Stimulated activated CD4-positive, alpha-beta T cell treated with anti-CD3 and anti-CD28 coated beads, TNF-alpha, amount 100 ng/mL, for 1 hour (primary cell): ENCODE measurements at places on chromosomes 16 and 17.
A peak's percentile ranks its signal among the peaks of the same experiment; 100 is the strongest.

GRCh38 chr17:59623151-59623550, 3.5 kb downstream of the CLTC start:
- DNase-seq: no peak

DNA sequence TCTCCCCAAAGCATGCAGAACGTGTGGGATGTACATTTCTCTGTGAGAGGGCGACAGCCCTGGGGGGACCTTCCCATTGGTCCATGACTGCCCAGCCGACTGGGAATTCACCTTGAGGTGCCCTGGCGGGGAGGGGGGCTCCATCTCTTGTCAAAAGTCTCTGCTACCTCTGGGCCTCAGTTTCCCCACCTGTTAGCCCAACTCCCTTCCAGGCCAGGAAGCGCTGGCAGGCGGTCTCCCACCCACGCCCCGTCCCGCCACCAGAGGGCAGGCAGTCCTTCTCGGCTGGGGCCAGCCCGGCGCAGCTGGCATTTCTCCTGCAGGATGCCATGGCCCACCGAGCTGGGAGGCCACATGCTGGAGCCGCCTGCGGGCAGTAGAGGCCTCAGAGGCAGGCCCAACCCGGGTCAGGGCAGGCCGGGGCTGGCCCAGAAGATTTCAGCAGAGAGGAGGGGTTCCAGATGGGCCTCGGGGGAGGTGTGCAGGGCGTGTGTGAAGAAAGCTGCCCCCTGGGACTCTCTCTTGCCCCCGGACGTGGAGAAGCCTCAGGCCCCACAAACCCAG, 16.6 kb downstream of the CD7 start:
- no peak for DNase-seq

GRCh38 chr16:75279305-75279704, 27.9 kb upstream of the BCAR1 start:
- DNase-seq: no peak

DNA sequence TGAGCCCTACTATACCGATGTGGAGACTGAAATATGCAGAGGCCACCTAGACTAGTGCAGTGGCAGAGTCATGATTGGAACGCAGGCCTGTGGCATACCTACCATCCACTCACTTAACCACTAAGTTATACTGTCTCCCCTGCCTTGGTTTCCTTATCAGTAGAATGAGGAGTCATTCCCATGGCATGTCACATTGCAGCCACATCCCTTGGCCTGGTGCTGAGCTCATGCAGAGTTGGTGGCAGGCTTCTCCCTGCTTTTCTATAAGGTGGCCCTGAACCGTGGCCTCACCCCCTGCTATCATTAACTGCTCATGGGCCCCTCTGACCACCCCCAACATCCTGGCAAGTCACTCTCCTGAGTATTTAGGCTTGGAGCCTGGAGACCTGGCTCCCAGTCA, 212.5 kb downstream of the KATNIP start:
- no peak for DNase-seq

DNA sequence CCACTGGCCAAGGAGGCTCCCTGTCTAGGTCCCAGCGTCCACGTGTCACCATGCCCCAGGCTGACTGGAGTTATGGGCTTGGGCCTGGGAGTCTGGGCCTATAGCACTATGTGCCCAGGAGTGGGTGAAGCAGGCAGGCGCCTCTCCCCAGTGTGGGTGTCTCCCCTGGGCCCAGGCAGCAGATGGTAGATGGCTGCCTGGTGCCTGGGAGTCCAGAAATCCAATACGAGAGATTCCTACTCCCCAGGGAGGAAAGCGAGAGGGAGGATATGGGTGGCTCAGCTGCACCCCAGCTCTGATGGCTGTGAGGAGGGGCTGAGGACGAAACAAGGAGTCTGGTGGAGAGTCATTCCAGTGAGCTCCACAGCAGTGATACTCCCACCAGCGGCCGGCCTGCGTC, 5.0 kb downstream of the KCNH6 start:
- DNase-seq: no peak

DNA sequence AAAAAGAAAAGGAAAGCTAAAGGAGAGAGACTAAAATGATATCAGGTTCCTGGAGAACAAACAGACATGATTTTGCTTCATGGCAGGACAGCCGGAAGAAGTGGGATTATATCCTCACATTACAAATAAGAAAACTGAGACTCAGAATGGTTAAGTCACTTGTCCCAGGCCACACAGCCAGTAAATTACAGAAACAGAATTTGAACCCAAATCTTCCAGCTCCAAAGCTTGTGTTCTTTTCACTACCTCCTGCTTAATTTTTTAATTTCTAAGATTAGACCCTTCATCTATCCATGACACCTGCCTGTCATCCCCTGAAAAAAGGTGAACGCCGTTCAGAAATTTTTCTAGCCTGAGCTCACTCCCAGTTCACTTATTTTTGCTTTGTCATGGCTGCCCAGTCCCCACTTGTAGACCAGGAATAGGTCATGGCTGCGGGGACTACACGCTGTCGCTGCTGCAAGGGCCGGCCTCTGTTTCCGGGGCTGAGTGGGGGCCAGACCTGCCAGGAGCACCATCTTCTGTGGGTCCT, 36.1 kb downstream of the MAPT start:
- DNase-seq: no peak

- no peak for DNase-seq
Observed at GRCh38 chr17:10118788-10119130, 79.6 kb downstream of the GAS7 start.

GRCh38 chr16:51072591-51072990, 78.5 kb downstream of the SALL1 start:
- DNase-seq: no peak

DNA sequence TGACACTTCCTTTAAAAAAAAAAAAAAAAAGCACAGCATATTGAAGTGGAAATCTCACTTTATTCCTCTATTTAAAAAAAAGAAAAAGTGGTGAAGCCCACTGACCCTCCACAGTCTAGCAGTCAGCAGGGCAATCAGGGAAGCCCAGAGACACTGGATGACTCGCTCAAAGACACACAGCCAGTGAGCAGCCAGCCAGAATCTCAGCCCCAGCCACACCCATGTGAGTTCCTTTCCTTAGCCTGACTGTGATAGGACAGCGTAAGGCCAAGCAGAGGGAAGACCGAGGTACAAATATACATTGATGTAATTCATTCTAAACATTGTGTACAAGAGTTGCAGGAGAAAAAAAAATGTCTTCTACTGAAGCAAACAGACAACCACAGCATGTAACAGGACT, 22.5 kb downstream of the XPO6 start:
- no peak for DNase-seq

DNA sequence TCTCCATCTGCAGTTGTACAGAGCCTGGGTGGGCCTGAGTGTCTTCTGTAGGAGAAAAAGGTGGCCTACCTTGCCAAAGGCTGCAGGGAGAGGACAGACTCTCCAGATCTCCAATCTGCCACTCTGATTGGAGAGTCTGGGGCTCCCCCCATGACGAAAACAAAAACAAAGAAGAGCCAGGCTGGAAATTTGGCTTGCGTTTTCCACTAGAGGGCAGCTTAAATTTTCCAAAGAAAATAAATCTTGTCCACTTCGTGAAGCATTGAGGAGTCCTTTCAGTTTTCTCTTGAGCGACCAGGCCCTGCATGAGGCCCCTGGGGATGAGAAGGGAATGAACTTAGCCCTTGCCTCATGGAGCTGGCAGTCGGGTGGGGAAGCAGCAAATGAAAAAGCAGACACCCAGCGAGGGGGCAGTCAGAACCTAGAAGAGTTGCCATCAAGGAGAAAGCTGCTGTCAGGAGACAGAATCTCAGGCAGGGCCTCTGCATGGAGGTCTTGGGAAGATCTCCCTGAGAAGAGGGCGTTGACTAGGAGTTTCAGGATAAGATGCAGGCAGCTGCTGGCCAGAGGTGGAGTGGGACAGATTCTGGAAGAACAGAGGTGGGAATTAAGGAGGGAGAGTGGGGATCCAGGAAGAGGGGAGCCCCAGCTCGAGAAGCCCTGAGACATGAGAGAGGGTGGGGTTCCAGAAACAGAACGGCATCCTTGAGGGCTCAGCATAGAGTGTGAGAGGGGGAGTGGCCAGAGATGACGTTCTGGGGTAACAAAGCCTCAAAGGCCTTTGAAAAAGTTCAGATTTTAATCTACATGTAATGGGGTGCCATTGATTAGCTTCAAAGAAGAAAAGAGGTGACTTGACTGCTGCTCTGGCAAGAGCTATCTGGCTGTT, 8.4 kb upstream of the SHCBP1 start:
- no peak for DNase-seq

DNA sequence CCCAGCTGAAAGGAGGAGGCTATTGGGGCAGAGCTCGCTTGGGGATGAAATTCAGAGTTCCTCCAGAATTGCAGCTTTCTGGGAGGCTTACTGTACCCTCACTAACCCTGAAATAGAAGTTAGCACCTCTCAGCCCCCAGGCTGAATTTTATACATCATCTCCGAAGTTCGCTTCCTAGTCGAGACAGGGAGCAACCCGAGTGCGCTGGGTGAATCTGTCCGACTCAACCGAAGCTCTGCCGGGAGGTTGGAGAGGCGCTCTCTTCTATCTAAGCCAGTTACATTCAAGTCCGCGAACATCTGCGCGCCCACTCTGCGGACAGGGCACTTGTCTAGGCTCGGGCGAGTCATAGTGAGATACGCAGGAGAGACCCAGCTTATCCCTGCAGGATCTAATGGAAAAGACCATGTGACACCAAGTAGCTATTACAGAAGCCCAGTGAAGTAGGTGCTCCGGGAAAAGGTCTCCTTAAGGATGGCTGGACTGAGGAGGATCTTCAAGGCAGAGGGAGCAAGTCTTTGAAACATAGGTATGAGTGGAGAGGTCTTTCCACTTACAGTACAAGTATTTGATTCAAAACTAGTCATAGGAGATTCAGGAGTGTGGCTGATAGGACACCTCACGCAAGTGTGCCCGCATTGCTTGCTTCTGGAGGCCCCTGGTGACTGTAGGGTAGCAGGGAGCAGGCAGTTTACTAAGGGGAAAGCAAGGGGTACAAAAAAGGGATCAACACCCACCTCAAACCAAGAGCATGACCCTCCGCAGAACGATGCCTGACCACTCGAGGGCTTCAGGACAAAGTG, 646 bp upstream of the HES7 start:
- no peak for DNase-seq

- no peak for DNase-seq
Observed at GRCh38 chr17:19284005-19284959, 47.1 kb downstream of the EPN2 start.

GRCh38 chr16:82185012-82185411, 15.0 kb upstream of the MPHOSPH6 start:
- no peak for DNase-seq

DNA sequence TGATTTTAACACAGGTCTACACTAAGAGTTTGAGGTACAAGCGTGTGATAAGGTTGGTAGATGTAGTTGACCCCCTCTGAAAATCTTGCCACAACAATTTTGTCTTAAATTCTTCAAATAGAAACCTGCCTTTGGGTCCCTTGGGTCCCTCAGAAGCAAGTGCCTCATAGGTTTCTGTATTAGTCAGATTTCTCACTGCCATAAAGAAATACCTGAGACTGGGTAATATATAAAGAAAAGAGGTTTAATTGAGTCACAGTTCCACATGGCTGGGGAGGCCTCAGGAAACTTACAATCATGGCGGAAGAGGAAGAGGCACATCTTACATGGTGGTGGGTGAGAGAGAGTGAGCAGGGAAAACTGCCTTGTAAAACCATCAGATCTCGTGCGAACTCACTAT, 301.2 kb downstream of the MAP2K6 start:
- DNase-seq: no peak

- DNase-seq: no peak
Observed at GRCh38 chr17:81491181-81491581, 21.4 kb downstream of the ACTG1 start.

- DNase-seq: no peak
Observed at GRCh38 chr16:88730632-88731607, 24.6 kb downstream of the CTU2 start.

DNA sequence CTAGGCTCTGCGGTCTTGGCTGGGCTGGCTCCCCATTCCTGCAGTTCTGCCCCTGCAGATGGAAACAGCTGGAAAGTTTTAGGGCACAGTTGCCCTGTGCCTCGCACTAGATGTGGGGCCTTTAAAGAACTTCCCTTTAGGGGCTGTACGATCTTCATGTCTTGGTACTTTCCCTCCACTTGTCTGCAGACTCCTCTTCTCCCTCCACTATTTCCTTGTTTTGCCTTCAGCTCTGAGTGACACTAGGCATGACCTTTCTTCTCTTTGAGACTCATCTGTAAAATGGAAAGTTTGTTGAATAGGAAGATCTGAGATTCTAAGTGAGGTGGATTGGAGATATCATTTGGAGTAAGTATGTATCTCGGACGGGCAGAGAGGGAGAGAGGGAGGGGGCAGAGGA, 6.3 kb upstream of the TAC4 start:
- no peak for DNase-seq

GRCh38 chr17:51346218-51346982, 86.1 kb downstream of the UTP18 start:
- DNase-seq: no peak

DNA sequence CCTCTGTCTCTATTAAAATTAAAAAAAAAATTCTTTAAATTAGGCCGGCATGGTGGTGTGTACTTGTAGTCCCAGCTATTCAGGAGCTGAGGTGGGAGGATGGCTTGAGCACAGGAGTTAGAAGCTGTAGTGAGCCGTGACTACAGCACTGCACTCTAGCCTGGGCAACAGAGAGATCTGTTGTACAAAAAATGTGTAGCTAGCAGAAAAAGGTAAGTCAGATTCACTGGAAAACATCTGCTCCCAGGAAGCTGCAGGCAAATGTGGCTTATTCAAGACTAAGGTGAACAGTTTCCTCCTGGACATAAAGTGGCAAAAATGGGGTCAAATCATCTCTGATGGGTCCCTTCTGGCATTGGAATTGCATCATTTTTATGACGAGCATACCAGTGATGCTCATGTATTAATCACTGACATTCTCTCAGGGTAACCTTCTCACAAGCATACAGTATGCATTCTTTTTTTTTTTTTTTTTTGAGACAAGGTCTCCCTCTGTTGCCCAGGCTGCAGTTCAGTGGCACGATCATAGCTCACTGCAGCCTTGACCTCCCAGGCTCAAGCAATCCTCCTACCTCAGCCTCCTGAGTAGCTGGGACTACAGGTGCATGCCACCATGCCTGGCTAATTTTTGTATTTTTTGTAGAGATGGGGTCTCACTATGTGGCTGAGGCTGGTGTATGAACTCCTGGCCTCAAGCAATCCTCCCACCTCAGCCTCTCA, 48.7 kb downstream of the CPPED1 start:
- DNase-seq: no peak

- DNase-seq: no peak
Observed at GRCh38 chr17:2028737-2029136, 1.2 kb upstream of the DPH1 start.

GRCh38 chr17:64599187-64599676, 62.9 kb downstream of the SMURF2 start:
- peak; percentile 18 for DNase-seq

DNA sequence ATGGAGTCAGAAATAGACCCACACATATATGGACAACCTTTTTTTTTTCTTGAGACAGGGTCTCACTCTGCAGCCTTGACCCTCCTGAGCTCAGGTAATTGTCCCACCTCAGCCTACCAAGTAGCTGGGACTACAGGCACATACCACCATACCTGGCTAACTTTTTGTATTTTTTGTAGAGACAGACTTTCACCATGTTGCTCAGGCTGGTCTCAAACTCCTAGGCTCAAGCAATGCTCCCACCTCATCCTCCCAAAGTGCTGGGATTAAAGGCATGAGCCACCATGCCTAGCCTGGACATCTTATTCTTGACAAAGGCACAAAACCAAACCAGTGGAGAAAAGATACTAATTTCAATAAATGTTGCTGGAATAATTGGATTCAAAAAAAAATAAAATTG, 14.7 kb upstream of the NACA2 start:
- no peak for DNase-seq

GRCh38 chr16:4948903-4949766, 9.0 kb upstream of the SEC14L5 start:
- DNase-seq: no peak
